Upper lobe of left lung (tissue), 6 donors: ENCODE measurements at places on chromosomes 4 and X. TPM values are rescaled to one million over a fixed set of nuclear protein-coding genes. Genes with fewer than 3 reads are reported as not detected.
A peak's percentile ranks its signal among the peaks of the same experiment; 100 is the strongest.

DNA sequence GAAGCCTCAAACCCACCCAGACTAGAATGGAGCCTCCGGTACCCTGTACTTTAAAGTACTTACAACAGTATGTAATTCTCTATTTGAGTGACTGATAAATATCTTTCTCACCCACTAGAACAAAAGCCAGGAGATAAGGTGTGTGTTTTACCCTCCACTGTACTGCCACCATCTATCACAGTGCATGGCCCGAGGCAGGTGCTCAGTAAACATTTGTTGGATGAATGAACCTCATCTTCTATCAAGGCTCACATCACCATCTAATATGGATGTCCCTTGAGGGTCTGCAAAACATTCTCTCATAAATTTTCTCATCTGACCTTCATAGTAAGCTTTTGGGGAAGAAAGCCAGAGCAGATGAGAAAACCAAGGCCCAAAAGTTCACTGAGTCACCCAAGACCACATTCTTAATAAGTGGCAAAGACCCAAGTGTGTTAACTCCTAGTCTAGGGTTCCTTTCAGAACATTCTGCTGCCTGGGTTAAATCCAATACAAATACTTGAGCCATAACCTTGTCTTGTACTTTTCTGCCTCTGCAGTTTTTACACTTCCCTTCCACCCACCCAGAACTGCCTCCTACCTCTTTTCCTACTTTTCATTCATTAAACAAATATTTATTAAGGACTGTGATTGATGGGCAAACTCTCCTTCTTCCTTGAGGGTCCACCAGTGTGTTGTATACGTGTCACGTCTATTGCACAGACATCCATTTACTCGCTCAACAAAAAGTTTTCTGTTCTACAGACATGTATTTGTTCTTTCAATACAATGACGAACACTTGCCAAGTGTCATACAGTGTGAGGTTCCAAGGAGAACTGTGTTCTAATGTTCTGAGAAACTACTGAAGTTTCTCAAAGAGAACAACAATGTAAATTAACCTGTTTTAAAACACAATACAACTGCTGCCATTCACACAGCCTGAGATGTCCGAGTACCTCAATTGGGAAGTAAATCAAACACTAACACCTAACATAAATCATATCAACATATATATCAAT, 35.7 kb downstream of the APBB2 start:
- H3K4me1 ChIP-seq = peaks cover 30% of the 10 kb centered on the region
- H3K27me3 ChIP-seq = no peaks in the 10 kb centered on the region
- no peak overlapping the region for H3K4me3 ChIP-seq
- H3K27ac ChIP-seq = peak overlapping the region; percentile 9
- no peaks in the 10 kb centered on the region for H3K36me3 ChIP-seq
- DNase-seq = no peak

GRCh38 chr4:122479935-122480416, 23.5 kb upstream of the IL2 start:
- no peaks in the 10 kb centered on the region for H3K36me3 ChIP-seq
- DNase-seq = no peak

DNA sequence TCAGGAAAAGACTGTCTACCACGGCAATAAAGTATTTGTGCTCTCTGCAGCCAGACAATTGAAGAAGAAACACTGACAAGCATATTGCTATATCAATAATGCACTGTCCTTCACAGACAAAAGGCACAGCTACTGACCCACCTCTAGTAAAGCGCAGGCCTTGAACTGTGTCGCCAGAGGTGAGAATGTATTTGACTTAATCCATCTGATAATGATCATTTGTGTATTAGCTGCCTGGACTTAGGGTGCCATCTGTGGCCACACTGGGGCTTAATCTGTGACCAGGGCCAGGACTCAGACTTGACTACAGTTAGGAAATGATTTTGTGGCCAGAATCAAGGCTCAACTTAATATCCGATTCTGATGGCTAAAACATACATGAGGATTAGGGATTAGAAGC, 260.4 kb downstream of the SMARCA1 start:
- no peaks in the 10 kb centered on the region for H3K36me3 ChIP-seq
- no peak overlapping the region for H3K4me3 ChIP-seq
- H3K4me1 ChIP-seq = no peaks in the 10 kb centered on the region
- no peaks in the 10 kb centered on the region for H3K27me3 ChIP-seq
- no peak overlapping the region for H3K27ac ChIP-seq

GRCh38 chrX:71195964-71196649, 26.9 kb upstream of the GJB1 start:
- H3K4me1 ChIP-seq = no peaks in the 10 kb centered on the region
- no peak overlapping the region for H3K27ac ChIP-seq
- no peak for DNase-seq
- no peaks in the 10 kb centered on the region for H3K36me3 ChIP-seq
- H3K27me3 ChIP-seq = no peaks in the 10 kb centered on the region
- H3K4me3 ChIP-seq = no peak overlapping the region

- no peaks in the 10 kb centered on the region for H3K27me3 ChIP-seq
- H3K4me1 ChIP-seq = no peaks in the 10 kb centered on the region
- no peak for DNase-seq
- no peaks in the 10 kb centered on the region for H3K36me3 ChIP-seq
Observed at GRCh38 chrX:37847733-37848197, 394 bp upstream of the DYNLT3 start.

- no peak overlapping the region for H3K27ac ChIP-seq
- peaks cover 3% of the 10 kb centered on the region for H3K36me3 ChIP-seq
- no peak overlapping the region for H3K4me3 ChIP-seq
- no peaks in the 10 kb centered on the region for H3K4me1 ChIP-seq
- no peaks in the 10 kb centered on the region for H3K27me3 ChIP-seq
Observed at GRCh38 chr4:107902715-107903114, 28.6 kb upstream of the CYP2U1 start.

GRCh38 chr4:181952478-181952877, 290.7 kb upstream of the TENM3 start:
- H3K27ac ChIP-seq = no peak overlapping the region
- no peaks in the 10 kb centered on the region for H3K4me1 ChIP-seq
- DNase-seq = no peak
- H3K4me3 ChIP-seq = no peak overlapping the region

- DNase-seq = no peak
- H3K36me3 ChIP-seq = no peaks in the 10 kb centered on the region
- no peaks in the 10 kb centered on the region for H3K27me3 ChIP-seq
- no peaks in the 10 kb centered on the region for H3K4me1 ChIP-seq
- H3K27ac ChIP-seq = no peak overlapping the region
- H3K4me3 ChIP-seq = no peak overlapping the region
Observed at GRCh38 chrX:94686071-94686470, 1012.1 kb downstream of the FAM133A start.

- H3K27ac ChIP-seq = no peak overlapping the region
- H3K4me1 ChIP-seq = no peaks in the 10 kb centered on the region
- H3K4me3 ChIP-seq = no peak overlapping the region
- H3K36me3 ChIP-seq = peaks cover 4% of the 10 kb centered on the region
- DNase-seq = no peak
- no peaks in the 10 kb centered on the region for H3K27me3 ChIP-seq
Observed at GRCh38 chr4:94571298-94571697, 119.6 kb downstream of the PDLIM5 start.

DNA sequence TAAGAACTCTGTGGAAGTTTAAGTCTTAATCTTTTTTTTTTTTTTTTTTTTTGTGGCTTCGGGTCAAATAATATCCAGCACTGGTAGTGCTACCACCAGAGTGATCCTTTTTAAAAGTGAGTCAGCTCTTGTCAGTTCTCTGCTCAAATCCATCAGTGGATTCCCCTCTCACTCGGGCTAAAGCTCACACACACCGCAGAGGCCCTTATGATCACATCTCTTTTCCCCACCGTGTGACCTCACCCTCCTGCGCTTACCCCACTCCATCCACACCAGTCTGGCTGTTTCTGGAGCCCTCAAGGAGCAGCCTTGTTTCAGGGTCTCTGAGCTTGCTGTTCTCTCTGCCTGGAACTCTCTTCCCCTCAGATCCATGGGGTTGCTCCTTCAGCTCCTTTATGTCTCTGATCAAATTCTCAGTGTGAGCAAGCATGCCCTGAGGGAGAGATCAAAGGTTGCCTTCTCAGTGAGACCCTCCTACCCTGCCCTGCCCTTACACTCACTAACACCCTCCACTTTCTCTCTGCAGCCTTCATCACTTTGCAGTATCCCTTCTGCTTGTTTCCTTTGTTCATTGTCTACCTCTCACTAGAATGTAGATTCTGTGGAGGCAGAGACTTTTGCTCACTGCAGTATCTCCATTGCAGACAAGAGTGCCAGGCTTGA, 19.8 kb upstream of the BEND4 start:
- no peak overlapping the region for H3K27ac ChIP-seq
- H3K36me3 ChIP-seq = no peaks in the 10 kb centered on the region

DNA sequence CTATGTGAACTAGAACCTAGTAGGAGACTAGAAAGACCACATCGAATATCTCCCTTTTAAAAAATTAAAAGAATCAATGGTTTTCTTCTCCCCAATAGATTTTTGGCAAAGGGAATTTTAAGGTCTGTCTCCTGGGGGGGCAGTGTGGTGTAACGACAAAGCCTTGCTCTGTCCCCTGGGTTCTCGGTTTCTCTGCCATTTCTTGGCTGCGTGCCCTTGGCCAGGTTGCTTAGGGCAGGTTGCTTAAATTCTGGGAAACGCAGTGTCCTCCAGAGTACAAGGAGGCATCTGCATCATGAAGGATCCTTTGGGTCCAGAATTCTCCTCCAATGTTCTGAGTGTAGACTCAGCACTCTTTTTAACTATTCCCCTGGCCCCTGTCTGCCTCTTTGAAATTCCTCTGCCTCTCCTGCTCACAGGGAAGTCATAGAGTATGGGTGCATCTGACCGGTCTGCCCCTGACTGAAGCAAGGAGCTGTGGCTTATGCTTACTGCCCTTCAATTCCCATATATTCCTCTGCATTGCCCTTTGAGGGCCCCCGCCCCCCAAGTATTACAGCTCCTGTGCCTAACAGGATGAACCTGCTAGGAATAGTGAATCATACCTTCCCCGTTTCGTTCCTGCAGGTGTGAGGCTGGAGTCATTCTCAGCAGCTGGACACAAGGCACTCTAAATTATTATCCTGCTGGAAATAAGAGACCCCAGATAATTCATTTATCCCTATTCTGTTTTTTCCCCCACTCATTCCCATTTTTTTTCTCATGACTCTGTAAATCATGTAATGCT, 2.2 kb downstream of the KIT start:
- no peak overlapping the region for H3K27ac ChIP-seq
- H3K4me3 ChIP-seq = no peak overlapping the region
- no peak for DNase-seq
- peaks cover 4% of the 10 kb centered on the region for H3K27me3 ChIP-seq

- H3K4me3 ChIP-seq = no peak overlapping the region
- no peaks in the 10 kb centered on the region for H3K4me1 ChIP-seq
Observed at GRCh38 chr4:23382879-23383278, 507.0 kb downstream of the PPARGC1A start.

DNA sequence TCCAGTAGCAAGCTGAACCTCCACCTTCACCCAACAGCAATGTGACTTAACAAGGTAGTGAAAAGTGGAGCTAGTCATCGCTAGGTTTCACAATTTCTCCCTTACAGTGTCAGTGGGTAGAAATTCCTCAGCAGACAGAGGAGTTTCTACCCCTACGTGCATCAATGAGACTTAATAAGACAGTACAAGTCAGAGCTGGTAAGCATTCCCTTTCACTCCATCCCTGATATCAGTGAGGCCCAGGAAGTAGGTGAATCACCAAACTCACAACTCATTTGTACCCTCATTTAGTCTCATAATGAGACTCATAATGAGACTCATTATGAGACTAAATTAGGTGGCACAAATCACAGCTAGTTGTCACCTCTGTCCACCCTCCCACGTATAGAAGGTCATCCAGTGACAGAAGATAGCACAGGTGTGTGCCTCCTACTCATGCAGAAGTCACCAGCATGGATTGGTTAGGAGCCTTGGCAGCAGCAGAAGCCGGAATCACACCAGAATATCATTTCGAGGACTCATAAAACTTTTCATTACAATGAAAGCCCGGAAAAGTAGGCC, 50.8 kb upstream of the NUDT10 start:
- H3K4me3 ChIP-seq = no peak overlapping the region
- no peak overlapping the region for H3K27ac ChIP-seq
- no peaks in the 10 kb centered on the region for H3K36me3 ChIP-seq
- H3K27me3 ChIP-seq = no peaks in the 10 kb centered on the region
- no peaks in the 10 kb centered on the region for H3K4me1 ChIP-seq
- no peak for DNase-seq

DNA sequence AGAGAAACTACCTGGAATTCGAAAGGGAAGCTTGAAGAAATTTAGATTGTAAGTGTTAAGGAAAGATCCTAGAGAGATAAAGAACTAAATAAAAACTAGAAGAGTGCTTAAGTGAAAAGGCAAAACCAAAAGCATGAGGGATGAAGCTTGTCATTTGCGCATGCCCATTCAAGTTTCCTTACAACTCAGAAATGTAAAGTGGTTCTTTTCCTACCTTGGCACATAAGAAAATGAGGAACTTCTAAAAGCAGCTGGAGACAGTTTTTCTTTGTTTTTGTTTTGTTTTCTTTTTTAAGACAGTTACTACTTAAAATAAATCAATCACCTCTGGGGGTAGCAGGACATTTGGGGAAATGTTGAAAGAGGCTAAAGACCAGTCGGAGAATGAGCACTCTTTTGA, 1304.4 kb upstream of the PCDH7 start:
- no peak overlapping the region for H3K4me3 ChIP-seq
- no peaks in the 10 kb centered on the region for H3K4me1 ChIP-seq
- H3K27me3 ChIP-seq = no peaks in the 10 kb centered on the region
- DNase-seq = no peak
- H3K27ac ChIP-seq = no peak overlapping the region
- H3K36me3 ChIP-seq = no peaks in the 10 kb centered on the region

- peak; percentile 64 for DNase-seq
- no peak overlapping the region for H3K27ac ChIP-seq
- no peaks in the 10 kb centered on the region for H3K4me1 ChIP-seq
- no peaks in the 10 kb centered on the region for H3K27me3 ChIP-seq
Observed at GRCh38 chrX:119887721-119888425, 7.8 kb upstream of the AKAP14 start.

DNA sequence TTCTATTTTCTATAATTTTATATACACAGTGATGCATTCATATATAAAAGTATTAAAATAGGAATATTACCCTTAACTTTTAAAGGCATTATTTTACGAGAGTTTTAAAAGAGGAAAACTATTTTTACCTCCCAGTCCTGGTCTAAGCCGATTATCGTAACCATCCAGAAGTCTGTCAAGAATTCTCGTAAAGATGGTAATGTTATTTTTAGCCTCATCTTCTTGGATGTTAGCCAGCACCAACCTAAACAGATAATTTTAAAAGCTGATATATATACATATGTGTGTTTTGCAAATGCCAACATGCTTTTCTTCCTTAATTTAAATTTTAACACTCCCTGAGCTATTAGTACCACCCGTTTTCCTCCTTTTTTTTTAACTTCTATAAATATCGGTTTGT, 4.0 kb downstream of the GABRA2 start:
- H3K36me3 ChIP-seq = no peaks in the 10 kb centered on the region
- no peaks in the 10 kb centered on the region for H3K27me3 ChIP-seq
- H3K4me1 ChIP-seq = peaks cover 9% of the 10 kb centered on the region

Gene ADH4
- 0.67 TPM for total RNA-seq

Gene ITGB1BP2
- 0.67 TPM for total RNA-seq

Gene MAGEA10
- total RNA-seq = not detected

Gene FHDC1
- total RNA-seq = 29.3 TPM

Gene SCRG1
- not detected for total RNA-seq

Gene NWD2
- not detected for total RNA-seq
